ENCODE measurements at places on chromosomes 6 and 20.

DNA sequence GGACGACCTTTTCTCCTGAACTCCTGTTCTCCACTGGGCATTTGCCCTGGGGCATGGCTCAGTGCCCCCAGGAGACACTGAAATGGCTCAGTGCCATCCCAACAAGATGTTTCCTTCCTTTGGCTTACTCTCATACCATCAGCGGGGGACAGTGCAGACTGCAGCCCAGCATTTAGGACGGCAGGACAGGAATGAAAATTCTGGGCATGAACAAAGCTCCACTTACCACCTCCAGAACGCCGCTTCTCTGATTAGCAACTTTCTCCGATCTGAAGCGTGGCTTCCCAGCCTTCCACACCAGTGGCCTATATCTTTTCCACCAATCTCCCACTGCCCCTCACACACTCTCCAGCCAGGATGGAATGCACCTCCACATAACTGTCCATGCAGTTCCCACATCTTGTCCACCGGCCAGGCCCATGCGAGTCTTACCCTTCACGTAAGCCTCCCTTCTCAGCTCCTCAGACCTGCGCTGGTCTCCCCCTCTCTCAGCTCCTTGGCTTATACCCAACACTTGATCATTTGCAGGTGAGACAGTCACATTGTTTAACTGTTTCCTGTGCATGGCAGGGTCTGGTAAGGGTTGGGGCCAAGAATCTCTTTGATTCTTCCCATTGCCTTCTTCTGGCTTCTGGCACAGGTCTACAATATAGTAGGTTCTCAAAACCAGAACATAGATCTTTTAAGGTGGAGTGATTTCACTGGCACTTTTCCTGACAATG, 114.5 kb downstream of the FYN start:
- DNase-seq, result no peak

DNA sequence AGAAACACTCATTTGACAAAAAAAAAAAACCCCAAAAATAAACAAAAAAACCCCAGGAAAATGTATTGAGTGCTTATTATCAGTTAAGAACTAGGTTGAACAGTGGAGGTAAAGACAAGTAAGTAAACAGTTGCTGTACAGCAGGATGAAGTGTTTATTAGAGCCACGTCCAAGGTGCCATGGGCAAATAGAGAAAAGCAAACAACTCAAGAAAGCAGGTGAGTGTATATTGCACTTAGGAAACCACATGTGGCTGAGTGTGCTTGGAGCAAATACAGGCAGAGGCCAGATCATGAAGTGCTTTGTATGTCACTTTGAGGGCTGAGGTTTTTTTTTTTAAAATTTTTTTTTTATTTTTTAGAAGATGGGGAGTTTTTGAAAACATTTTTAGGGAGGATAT, 98.3 kb downstream of the MACROD2 start:
- DNase-seq, result no peak

DNA sequence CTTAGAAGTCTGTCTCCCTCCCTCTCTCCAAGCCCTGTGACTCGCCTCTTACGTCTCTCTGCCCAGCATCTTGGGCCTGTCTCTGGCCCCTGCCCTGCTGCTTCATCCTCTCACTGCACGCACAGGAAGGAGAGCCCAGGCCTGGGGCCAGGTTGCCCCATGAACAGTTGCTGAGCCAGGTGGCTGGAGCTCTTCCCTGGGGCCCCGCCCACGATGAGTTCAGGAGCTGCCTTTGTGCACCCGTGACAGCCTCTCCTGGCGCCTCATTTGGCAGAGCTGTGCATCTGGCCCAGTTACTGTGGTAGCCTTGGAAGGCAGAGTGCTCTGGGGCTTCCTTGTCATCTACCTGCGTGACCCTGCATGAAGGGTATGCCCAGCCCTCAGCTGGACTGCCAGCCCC, 44.5 kb downstream of the SLC52A3 start:
- no peak for DNase-seq

GRCh38 chr20:16123623-16124022, 449.6 kb downstream of the KIF16B start:
- no peak for DNase-seq

DNA sequence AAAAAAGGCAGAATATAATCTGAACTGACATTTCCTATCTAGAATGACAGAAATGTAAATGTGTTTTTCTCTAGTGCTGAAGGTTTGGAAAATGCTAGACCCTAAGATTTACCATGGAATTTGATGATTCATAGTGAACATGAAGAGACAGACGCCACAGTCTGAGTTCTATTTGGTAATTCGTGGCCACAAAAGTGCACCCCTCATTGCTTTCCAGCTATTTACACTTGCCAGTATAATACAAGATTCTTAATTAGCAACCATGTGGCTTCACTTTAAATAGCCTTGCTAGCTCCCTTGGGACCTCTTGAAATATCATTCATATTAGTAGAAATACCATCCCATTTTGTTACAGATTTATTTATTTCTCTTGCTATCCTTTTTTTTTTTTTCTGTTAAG, 636.8 kb downstream of the PRKN start:
- no peak for DNase-seq

DNA sequence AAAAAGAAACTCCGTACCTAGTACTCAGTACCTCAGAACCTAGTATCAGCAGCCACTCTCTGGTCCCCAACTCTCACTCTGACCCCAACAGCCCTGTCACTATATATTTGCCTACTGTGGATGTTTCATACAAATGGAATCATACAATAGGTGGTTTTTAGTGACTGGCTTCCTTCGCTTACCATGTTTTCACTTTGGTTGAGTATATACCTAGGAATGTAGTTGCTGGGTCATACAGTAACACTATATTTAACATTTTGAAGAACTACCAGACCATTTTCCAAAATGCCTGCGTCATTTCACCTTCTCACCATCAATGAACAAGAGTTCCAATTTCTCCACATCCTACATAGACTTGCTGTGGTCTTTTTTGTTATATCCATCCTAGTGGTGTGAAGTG, 283.2 kb downstream of the GMDS start:
- no peak for DNase-seq

DNA sequence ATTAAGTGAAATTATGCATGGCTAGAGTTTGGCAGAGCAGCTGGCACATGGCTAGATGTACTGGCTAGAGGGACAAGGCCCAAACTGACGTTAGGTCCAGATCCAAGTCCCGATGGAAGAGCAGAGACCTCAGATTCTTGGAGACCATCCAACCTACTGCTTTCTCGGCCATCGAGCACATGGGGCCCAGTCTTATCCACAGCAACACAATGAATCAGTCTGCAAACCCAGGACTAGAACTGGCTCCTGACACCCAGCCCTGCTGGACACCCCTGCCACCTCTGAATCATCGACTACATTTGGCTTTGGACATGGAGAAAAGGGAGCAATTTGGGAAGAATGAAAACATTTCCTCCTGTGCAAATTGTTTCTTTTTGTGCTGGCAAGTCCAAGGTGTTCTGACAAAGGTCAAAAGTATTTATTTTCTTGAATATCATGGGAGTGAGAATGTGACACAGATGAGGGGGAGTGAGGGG, 23.9 kb upstream of the YWHAB start:
- DNase-seq, result no peak

GRCh38 chr6:169213814-169214520, 39.7 kb downstream of the THBS2 start:
- no peak for DNase-seq

DNA sequence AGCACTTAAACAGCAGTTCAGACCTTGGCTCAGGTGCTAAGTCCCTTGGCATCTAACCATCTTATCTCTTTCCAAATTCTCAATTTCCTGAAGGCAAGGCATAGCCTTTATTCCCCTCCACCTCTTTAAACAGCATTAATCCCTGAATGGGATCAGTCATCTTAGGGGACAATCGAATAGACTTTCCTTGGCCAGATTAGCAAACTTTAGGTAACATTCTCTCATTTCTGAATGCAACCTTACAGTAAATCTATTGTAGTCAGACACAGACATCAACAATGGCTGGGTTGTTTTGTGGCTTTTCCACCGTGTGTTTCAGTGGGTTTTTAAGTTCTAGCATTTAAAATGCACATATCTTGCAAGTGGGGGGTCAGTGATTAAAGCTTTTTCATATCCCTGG, 56.8 kb downstream of the ATP9A start:
- DNase-seq, result no peak

GRCh38 chr6:14713008-14713960, 532.6 kb upstream of the JARID2 start:
- DNase-seq, result no peak

DNA sequence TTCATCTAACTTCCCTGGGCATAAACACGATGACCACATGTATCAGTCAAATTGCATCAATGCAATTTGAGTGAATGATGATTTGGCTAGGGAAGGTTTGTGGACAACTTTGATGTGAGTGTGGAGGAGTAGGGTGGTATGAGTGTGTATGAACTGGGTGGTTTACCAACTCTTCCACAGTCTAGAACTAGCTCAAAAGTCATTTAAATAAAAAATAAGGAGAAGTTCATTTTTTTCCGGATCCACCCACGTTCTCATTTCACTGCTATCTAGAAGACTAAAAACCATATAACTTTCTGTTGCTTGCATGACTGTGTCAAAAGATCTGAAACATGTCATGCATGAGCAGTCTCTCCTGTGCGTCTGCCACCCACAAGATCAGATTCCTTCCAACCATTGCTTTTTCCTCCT, 23.6 kb downstream of the SLC35D3 start:
- no peak for DNase-seq

DNA sequence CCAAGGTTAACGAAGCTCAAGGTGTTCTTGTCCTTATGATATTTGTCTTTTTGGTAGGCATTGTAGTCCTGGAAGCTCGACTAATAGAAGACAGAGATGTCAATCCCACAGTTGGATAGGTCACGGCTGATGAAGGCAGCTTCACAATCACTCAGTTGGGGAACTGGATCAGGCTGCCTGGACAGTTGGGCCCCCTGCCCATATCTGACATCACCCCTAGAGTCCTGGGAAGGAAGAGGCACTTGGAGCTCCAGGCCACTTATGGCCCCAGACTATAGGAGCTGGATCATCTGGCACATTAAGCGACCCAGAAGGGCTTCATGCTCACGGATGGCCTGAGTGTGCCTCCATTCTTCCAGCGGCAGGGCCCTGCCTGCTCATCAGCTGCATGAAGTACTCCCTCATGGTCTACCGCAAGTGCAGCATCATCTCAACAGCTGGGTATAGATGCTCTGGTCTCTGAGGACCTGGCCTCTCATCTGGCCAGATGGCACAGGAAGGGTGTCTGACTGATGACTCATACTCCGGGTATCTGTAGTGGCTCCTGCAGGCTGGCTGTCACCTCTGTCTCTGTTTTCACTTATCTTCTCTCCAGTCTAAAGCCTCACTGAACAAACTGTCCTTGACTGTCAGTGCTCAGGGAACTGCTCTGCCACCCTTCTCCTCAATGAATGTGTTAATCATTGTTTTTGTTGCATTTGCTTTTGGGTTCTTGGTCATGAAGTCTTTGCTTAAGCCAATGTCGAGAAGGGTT, 29.2 kb upstream of the SSR1 start:
- no peak for DNase-seq

- no peak for DNase-seq
Observed at GRCh38 chr6:38035478-38035877, 216.0 kb downstream of the ZFAND3 start.

DNA sequence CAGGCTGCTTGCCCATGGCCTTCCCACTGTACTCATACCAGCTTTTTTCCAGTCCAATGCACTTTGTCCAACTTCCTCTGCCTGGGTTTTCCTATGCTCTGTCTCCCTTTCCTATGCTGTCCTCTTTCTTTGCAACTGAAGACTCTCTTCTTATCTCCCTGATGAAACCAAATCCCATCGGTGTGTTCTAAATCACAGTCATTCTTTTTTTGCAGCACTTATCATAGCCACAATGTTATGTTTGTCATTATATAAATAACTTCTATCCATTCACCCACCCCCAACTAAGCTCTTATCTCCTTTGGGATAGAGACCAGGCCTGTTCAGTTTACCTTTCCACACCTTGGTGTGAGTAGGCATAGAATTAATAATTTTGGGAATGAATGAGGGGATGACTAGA, 121.0 kb downstream of the GPX5 start:
- DNase-seq, result no peak

- DNase-seq, result no peak
Observed at GRCh38 chr6:168113226-168113625, 34.2 kb upstream of the FRMD1 start.

- no peak for DNase-seq
Observed at GRCh38 chr6:31831350-31832215, 4.0 kb downstream of the HSPA1B start.

DNA sequence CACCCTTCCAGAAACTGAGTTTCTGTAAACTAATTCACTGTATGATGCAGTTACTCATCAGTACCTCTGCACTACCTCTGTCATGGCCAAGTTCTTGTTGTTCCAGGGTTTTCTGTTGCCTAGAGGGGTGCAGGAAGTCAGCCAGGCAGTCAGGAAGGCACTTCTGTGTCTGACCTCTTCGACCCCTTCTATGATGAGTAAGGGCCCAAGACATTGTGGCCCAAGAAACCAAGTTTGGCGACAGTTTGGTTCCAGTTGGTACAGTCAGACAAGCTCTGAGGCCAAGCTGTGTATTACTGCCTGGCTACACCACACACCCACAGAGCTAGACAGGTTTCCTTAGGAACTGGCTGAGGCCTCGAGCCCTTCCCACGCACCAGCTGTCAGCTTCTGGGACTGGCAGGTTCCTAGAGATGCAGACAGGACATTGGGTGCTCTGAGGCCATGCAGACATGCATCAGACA, 41.2 kb downstream of the TRAF3IP2 start:
- DNase-seq, result no peak

- DNase-seq, result no peak
Observed at GRCh38 chr20:47849006-47849405, 63.7 kb upstream of the SULF2 start.

- DNase-seq, result peak; percentile 33
Observed at GRCh38 chr6:47780510-47781356, 1.1 kb upstream of the OPN5 start.

Data from iPS DF 19.7 (cell line).